ENCODE measurements at places on chromosomes 2 and 18. TPM values are rescaled to one million over a fixed set of nuclear protein-coding genes. Genes with fewer than 3 reads are reported as not detected.

DNA sequence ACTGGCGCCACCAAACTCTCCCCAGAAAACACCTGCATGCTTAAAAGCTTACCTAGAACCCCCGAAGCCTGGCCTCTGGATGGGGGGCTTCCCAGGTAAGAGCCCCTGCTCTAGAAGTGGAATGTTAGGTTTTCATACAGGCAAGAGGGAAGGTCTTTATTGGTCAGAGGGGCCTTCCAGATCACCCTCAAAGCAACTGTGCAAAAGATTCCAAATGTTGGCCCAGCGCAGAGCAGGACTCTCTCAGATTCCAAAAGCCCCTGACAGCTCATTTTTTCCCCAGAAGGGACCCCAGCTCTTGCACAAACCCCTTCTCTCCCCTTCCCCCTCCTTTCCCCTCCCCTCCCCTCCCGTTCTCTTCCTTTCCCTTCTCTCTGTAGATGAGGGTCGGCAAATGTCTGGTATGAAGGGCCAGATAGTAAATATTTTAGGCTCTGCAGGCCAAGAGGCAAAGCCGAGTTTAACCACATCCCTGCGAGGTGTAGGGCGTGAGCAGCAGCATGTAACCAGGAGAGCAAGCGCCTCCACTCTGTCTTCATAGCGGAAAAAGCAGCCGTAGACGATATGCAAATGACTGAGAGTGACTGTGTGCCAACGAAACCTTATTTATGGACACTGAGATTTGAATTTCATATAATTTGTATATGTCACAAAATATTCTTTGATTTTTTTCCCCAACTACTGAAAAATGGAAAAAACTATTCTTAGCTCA is 116.9 kb downstream of the SMAD7 start:
- DNase-seq: peak; percentile 41

- no peak for DNase-seq
These were observed 212.6 kb downstream of the ACKR3 start for GRCh38 chr2:236781933-236782816.

DNA sequence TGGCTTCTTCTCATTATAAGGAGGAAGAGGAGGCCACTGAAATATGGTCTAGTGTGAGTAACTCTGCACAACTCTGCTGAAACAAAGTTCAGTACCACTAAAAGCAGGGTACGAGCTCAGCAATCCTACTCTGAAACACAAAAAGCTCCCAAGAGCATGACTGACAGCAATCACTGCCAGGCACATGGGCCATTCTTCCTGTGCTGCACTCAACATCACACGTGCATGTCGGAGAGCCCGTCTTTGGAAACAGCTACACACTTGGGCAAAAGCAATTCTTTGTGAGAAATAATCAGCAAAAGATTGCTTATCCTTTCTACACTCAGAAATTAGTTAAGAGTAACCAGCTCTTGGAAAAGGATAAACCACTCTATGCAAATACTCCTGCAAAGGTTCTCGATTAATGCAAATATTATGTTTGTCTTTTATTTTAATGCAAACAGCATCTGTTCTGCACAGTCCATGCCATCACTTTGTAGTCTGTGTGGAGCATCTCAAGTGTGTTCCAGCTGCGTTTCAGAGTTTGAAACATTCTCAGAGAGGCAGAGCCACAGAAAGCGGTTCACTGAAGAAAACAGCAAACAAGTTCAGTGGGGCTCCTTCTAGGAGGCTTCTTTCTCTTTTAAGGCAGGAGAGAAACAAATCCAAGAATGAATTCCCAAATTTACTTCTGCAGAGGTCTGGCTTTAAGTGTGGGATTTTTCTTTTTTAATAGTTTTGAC is 145.0 kb downstream of the HDAC4 start:
- no peak for DNase-seq

The PKDCC gene
- polyA plus RNA-seq: 273 TPM

The SERPINE2 gene
- polyA plus RNA-seq: 14.3 TPM

DNA sequence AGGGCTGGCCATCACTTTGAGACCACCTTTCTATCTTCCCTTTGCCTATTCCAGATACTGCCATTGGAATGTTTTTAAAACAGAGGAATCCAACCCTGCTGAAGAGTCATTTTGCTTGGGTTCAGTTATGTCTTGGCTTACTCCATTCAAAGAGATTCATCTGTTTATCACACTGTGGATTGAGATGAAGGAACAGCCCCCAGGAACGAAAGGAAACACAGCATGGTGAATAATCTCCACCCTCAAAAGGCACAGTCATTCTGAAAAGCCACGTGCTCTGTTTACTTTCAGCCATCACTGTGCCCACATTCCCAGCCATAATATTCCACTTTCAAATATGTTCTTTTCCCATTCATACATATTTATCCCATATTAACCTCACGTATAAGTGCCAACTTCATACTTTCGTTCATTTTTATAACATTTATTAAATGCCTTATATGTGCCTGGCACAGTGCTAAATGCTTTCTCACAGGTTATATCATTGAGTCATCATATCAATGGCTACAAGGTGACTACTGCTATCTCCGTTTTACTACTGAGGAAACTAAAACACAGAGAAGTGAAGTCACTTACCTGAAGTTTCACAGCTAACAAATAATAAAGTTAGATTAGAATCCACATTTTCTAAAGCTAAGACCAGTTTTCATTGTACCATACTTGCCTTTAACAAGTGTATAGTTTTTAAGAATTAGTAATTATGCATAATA is 143.6 kb downstream of the OSR1 start:
- no peak for DNase-seq

GRCh38 chr2:118325321-118325955 is 237.2 kb downstream of the INSIG2 start:
- DNase-seq: no peak

DNA sequence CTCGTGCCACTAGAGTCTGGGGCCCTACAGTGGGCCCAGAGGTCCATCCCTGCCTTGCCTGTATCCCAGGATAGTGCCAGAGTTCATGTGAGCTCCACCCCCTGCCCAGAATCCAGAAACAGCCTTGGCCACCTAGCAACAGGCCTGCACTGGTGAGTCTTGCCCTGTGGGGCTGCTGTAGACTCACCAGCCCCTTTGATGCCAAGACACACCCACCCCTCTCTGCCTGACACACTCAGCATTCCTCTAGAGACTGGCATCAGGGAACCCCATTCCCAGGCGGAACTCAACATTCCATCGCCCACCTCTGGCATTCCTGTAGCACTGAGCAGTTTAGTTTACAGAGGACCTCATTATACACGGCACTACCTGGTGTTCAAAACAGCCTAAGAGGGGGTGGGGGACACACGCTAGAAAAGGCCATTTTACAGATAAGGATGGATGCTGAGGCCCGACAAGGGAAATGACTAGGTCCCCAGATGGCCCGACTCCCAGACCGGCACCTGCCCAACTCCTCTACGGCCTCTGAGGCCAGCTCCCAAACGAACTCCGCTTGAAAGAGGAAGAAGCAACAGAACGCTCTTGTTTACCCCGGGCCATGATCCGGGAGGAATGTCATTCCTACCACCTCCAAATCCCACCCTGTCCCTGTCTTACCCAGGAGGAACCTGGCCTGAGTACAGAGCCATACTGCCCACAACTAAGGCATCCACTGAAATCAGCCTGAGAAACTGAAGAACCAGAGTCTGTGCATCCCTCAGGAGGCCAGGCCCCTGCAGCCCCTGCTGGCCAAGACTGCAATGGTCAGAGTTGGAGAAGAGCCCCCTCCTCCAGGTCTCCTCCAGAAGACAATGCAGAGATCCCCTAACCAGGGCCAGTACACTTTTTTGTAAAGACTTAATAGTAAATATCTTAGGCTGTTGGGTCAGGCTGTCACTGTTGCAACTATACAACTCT is 180.2 kb downstream of the TNS1 start:
- no peak for DNase-seq

- DNase-seq: peak; percentile 71
These were observed 20.5 kb upstream of the LRPPRC start for GRCh38 chr2:44016282-44016681.

The PRSS56 gene
- not detected for polyA plus RNA-seq

DNA sequence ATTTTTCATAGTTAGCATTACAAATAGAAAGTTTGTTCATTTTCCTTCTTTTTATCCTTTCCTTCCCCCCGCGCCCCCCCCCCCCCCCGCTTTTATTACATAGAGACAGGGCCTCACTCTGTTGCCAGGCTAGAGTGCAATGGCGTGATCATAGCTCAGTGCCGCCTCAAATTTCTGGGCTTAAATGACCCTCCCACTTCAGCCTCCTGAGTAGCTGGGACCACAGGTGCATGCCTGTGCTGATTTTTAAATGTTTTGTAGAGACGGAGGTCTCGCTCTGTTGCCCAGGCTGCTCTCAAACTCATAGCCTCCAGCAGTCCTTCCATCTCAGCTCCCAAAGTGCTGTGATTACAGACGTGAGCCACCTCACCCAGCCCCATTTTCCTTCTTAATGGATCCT is 91.2 kb upstream of the ALPP start:
- no peak for DNase-seq

- peak; percentile 16 for DNase-seq
These were observed 108.3 kb upstream of the MAP3K20 start for GRCh38 chr2:172967036-172967982.

GRCh38 chr2:241366678-241367077 is 10.6 kb downstream of the FARP2 start:
- DNase-seq: no peak

- DNase-seq: no peak
These were observed 86.6 kb upstream of the RGPD5 start for GRCh38 chr2:109707281-109708147.

The CDH20 gene
- polyA plus RNA-seq: not detected

- no peak for DNase-seq
These were observed 192.8 kb upstream of the RAB12 start for GRCh38 chr18:8416212-8417019.

The ABCA12 gene
- polyA plus RNA-seq: not detected

DNA sequence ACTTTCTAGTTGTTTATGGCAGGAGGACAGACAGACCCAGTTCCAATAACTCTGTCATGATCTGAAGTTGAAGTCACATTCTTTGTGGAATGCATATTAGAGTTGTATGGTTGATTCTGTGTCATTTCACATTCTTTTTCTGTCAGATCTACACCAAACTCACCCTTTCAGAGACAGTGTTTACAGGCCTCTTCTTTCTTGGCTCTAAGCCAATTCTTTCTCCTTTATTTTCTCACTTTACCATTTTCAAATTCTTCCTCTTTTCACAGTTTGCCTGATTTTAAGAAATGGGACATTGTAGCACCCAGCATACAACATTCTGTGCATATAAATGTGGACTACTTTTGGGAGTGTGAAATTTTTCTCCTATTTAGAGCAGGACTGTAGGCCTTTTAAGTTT is 103.7 kb downstream of the CCDC85A start:
- no peak for DNase-seq

GRCh38 chr2:45725731-45726130 is 74.3 kb downstream of the PRKCE start:
- DNase-seq: no peak

DNA sequence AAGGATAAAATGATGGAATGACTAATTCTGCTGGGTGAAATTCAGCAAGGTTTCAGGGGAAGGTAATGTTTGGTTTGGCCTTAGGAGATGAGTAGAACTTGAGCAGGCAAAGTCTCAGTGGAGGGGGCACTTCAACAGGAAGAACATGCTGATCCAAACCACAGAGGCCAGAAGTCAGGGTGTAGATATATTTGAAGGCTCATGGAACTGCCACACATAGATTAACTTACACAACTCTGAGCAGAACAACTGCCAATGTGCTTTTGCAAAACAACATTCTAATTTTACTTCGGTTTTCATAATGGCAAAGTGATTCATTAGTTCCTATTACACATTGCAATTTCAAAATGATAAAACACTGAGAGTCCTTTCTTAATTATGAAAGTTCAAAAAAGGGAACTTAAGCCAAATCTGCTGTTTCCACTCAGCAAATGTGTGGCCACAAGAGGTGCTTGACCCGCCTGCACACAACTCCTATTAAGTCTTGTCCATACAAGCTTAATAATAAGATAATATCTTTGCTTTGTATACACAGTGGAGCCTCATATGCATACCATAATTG is 284.8 kb downstream of the MREG start:
- no peak for DNase-seq

The LIPT1 gene
- polyA plus RNA-seq: 13.2 TPM

The AFF3 gene
- 0.92 TPM for polyA plus RNA-seq

DNA sequence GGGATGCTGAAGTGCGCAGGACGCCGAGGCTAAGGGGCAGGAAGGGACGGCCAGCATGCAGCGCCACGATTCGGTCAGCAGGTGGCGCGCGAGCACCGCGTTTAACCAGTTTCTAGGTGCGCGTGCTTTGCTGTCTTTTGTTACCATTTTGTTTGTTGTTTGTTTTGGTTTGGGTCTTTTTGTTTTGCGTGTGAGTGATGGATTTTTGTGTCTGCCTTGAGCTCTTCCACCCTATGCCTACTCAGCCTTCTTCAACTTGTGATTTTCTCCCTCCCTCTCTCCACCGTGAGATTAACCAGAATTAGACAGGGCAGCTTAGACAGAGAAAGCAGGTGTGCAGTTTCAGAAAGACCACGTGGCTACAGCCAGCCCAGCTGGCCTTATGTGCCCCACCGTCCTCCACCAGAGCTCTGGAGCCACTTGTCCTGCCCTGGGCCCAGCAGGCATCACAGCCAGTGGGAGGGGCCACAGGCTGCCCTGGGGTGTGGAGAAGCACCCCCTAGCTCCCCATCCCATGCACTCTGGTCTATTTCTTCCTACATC is 180.2 kb downstream of the RNF144A start:
- peak; percentile 59 for DNase-seq

Measured in small intestine (tissue), 16 donors.